ENCODE measurements at places on chromosomes 2 and 18. TPM values are rescaled to one million over a fixed set of nuclear protein-coding genes. Genes with fewer than 3 reads are reported as not detected.

- peak; percentile 56 for DNase-seq
Observed at GRCh38 chr2:42041377-42042127, 6.3 kb upstream of the PKDCC start.

Gene DSG1
- not detected for total RNA-seq

Gene UGT1A7
- total RNA-seq, result not detected

Gene AKAIN1
- total RNA-seq, result not detected

Gene KRCC1
- total RNA-seq, result 20.3 TPM
